Right forelimb (tissue), 1 donor: ENCODE measurements at places on chromosomes 16 and 17.
A peak's percentile ranks its signal among the peaks of the same experiment; 100 is the strongest.

DNA sequence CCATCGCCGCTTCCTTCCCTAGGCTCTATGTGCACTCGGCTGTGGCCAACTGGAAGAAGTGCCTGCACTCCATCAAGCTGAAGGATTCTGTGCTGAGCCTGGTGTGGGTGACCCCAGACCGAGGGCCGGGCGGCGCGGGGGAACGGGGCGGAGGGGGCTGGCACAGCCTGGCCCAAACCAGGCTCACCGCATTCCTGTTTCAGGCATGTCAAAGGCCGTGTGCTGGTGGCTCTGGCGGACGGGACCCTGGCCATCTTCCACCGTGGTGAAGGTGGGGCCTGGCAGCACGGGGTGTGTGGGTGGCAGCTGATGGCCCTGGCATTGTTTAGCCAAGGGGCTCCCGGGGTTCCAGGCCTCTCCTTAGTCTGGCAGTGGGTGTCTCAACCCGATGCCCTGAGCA, 4.6 kb downstream of the NME3 start:
- no peak for DNase-seq

DNA sequence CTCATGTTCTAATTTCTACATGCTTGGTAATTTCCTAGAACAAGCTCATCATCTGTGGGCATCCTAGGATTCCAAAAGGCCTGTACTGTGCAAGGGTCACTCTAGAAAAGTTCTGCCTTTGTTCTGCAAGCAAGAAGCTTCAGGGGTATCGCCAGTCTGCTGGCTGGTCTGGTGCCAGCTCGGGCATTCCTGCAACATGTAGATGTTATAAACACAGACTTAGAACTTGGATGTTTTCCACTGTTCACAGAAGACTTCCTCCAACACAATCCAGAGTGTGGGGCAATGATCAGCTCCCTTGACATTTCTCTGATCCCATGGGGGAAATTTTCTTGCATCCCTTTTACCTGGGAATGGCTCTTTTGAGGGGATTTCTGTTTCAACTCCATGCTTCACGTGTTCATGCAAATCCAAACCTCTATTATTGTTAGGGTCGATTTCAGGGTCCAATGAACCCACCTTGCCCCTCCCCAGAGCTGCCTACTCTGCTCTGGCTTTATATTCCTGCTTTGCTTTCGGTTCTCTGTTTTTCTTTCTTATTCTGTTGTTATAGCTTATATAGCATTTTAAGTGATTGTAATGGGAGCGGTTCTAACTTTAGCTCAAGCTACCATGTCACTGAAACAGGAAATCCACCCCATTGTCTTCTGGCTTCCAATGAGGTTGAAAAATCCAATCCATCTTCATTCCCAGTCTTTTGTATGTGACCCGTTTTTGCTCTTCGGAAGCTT, 25.3 kb downstream of the UBE2O start:
- no peak for DNase-seq

- no peak for DNase-seq
Measured at GRCh38 chr16:1363501-1364041, 11.8 kb downstream of the GNPTG start.

DNA sequence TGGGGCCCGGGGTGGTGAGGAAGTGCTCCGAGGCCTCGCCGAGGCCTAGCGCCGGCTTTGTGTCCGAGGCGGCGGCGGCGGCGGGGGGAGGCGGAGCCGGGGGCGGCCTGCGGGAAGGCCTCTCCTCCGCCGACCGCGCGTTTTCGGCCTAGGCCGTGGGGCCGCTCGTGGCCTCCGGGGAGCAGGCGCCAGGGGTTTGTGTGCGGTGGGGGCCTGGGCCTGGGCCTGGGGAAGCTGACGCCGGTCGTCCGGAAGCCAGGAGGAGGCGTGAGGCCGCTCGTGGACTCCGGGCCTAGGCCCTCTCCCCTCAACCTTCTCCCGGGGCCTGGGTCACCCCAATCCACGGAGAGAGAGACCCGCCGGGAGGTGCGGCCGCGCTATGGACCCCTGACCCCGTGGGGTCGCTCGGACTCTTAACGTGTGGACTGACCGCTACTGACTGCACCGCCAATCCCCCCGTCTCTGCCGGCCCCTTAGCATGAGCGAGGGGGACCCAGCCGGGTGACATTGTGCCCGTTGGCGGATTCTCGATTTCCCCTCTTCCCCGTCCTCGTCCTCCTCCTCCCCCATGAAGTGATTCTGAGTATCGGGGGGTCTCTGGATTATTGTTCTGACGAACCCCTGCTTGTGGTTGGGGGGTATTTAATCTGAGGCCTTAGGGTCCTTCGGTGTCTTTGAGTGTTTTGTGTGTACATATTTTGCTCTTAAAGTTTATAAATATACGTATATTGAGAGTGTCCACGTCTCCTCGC, 660 bp downstream of the RBBP6 start:
- DNase-seq: peak; percentile 75
